ENCODE measurements at places on chromosomes 1 and 21.

GRCh38 chr1:41412748-41413147 lies 51.5 kb downstream of the FOXO6 start:
- DNase-seq, result no peak

- DNase-seq, result no peak
Measured at GRCh38 chr1:26399034-26399433, 11.6 kb upstream of the LIN28A start.

DNA sequence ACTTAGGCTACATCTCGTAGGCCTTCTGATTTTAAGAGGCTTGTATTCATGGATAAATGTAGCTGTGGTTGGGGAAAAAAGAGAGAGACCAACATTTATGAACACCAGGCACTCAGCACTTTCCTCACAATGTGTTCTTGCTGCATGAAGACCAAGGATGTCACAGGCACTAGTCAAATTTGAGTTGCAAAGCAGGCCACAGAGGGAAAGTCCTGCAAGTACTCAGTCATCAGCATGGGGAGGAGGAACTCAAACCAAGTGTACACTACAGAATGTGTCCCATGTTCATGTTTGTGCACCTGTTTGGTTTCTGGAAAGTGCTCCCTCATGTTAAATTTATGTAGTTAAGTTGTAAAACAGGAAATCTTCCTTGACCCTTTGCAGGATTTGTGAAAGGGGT lies 8.7 kb upstream of the MAP3K7CL start:
- DNase-seq, result no peak

- DNase-seq, result peak; percentile 24
Measured at GRCh38 chr1:58249737-58250586, 296.6 kb downstream of the OMA1 start.

GRCh38 chr1:96340686-96341085 lies 380.9 kb upstream of the PTBP2 start:
- DNase-seq, result no peak

- DNase-seq, result no peak
Measured at GRCh38 chr1:167922023-167922422, 8.1 kb upstream of the ADCY10 start.

DNA sequence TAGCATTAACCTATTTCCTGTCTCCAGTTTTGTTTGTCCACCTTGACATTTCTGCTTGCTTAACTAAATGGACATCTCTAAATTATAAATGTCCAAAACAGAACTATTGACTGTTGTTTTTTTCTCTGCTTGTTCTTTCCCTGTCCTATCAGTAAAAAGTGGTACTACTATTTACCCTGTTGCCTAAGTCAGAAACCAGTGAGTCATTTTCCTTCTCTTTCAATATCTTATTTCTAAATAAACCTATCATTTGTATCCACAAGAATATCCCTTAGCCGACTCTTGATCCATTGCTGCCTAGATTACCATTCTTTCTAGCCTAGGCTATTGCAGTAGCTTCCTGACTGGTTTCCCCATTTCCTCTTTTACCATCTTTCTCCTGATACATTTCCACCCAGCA lies 22.5 kb downstream of the MIER1 start:
- DNase-seq, result no peak

DNA sequence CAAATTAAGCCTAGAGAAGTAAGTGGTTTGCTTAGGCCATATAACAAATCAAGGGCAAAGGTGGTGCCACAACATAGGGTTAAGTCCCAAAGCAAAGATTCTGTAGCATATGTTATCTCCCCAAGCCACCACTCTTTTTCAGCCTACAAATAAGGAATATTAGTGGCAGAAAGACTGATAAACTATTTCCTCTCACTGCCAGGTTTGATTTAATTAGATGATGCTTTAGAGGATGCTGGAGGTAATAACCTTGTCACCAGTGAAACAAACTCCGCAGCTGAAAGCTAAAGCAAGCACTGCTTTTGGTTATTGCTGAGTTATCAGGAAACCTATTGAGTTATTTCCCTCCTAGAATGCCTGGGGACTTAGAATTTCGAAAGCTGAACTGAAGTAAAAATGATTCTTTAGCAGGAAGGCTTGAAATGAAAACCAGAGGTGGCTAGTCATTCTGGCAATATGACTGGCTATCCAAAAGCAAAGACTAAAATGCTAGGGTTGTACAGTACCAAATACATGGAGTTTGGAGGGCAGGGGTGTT lies 145.2 kb downstream of the SYT2 start:
- no peak for DNase-seq

All from amygdala (tissue), 56 donors.